Activated T-helper 9 cell treated with anti-CD3 and anti-CD28 coated beads, Interleukin-2, amount 50 U/mL, for 16 hours (primary cell): ENCODE measurements at places on chromosomes 13 and 19.

DNA sequence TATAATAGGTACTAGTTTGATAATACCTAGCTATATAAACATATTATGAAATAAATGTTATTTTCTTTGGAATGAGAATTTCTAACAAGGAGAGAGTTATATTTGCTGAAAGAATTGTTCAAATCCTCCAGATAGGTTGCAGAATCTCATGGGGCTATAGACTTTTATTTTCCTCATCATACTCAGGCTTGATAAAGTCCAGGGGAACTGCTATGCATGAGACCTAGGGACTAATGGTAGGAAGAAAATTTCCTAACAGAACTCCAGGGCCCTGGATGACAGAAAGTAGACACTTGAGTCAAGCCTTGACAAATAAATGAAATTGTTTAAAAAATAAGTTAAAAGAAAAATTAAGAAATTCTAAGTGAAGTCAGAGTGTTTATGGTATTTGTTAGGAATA lies 138.5 kb upstream of the DACH1 start:
- no peak for DNase-seq

DNA sequence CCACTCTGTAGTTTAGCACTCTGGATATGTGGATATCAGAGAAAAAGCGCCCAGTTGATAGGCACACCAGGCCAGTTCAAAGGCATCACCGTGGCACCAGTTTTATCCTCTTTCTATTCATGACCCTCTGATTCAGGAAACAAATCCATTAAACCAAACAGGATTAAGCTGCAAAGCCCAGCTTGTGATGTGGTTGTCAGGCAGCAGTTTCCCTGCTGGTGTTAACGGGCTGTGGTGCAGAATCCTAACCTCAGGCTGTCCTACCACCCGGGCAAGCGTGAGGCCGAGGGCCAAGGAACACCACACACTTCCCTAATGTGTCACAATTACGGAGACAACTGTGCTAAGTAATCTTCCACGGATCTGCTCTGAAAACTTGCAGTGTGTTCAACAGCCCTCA lies 209.1 kb downstream of the OLFM4 start:
- no peak for DNase-seq

DNA sequence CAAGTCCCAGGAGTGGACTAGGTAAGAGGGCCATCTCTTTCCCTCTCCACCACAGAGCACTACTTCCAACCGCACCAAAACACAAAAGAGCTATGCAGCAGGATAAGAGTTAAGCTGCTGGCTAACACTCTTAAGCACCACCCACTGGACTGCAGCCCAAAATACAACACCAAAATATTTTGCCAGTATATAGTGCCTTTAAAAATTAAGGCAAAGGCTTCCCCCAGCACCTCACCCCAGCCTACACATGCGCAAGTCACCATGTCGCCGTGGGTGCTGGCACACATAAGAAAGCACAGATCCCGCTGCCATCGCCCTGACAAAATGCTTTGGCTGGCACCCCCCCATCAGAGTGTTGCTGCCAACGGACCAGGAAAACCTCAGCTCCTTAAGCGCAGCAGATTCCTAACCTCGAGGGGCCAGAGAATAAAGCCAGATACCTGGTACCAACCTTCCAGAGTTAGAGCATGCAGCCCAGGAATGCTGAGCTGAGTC lies 608.3 kb downstream of the PCDH17 start:
- DNase-seq = no peak

DNA sequence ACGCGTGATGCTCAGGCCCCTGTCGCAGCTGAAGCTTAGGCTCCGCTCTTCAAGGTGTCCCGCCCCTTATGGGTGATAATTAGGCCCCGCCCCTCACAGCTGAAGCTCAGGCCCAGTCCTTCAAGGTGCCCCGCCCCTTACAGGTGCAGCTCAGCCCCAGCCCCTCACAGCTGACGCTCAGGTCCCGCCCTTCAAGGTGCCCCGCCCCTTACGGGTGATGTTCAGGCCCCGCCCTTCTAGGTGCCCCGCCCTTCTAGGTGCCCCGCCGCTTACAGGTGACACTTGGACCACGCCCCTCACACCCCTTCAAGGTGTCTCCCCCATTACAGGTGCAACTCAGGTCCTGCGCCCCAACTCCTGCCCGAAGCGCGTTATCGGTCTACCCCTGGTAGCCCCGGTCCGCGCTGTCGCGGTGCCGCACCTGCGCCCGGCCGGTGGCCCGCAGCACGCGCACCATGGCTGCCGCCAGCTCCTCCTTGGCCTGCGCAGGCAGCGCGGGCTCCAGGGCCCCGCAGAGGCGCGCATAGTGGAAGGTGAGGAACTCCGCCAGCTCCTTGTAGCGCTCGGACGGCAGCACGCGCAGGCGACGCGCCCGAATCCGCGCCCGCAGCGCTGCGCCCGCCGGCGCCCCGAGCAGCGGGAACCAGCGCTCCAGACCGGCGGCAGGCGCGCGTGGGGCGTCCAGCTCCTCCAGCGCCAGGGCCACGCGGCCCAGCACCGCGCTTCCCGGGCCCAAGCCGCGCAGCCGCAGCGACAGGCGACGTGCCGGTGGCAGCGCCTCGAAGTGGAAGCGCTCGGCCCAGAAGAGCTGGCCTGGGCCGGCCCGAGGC lies 7.3 kb downstream of the RASAL3 start:
- no peak for DNase-seq
